Heart right ventricle (tissue), 16 donors: ENCODE measurements at places on chromosomes 5 and 9. TPM values are rescaled to one million over a fixed set of nuclear protein-coding genes. Genes with fewer than 3 reads are reported as not detected.
A peak's percentile ranks its signal among the peaks of the same experiment; 100 is the strongest.

GRCh38 chr9:135890190-135891026, 16.9 kb downstream of the CAMSAP1 start:
- no peak for DNase-seq

DNA sequence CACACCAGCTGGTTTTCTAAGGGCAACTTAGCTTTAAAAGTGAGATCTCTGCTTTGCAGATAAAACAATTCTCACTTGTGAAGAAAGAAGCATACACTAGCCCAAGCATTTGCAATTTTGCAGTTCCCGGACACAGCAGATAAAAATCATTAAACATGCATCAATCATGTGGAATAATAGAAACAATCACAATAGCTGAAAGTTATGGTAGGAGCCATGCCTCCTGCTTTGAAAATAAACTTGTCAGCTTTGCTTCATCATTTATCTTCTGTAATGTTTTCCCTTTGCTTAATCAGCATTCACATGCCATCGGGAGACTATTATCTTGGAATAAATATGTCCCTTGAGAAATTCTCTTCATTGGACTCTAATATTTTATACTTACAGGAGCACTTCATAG, 60.3 kb upstream of the DAB2 start:
- DNase-seq, result no peak

- DNase-seq, result no peak
These were observed 152.4 kb downstream of the RAPGEF6 start for GRCh38 chr5:131482617-131483016.

DNA sequence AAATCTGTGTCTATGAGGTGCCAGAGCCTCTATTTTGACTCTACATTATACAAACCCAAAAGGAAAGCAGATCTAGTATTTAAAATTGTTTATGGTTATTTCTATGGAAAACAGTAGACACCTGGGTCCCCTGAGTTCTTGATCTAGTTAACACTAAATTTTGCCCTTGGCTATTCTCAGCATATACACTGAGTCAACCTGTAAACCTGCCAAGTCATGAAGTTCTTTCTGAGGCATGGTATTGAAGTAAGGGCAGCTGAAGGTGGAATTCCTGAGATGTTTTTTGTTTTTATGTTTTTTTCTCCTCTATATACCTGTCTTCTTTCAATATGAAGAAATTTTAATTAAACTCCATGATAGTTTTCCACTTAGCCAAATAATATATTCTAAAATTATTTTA, 120.2 kb downstream of the PDE4D start:
- DNase-seq, result no peak

GRCh38 chr5:122462486-122462885, 150.4 kb downstream of the SNCAIP start:
- no peak for DNase-seq

DNA sequence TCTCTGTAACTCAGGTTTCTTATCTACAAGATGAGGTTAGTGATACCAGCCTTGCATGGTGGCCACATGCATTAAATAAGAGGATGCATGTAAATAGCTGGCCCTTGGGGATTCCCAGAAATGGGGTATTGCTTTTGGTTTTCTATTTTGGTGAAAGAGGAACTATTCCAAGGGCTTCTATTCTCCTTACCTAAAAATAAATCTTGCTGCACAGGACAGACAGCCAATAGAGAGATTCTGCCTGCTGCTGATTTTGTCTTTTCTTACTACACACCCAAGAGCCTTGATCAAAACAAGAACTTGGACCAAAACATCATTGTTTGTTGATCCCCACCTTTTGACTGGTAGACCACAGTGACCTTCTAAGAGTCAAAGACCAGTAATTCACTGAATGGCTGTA, 161.8 kb downstream of the PJA2 start:
- no peak for DNase-seq

CYLC2 gene
- total RNA-seq, result not detected

GRCh38 chr9:133515615-133516255, 9.0 kb downstream of the MYMK start:
- peak; percentile 6 for DNase-seq
